ENCODE measurements at places on chromosomes 11 and 22.

GRCh38 chr22:19178065-19178656, 375 bp downstream of the SLC25A1 start:
- no peak for DNase-seq

GRCh38 chr11:110645253-110645652, 67.0 kb downstream of the ARHGAP20 start:
- no peak for DNase-seq

DNA sequence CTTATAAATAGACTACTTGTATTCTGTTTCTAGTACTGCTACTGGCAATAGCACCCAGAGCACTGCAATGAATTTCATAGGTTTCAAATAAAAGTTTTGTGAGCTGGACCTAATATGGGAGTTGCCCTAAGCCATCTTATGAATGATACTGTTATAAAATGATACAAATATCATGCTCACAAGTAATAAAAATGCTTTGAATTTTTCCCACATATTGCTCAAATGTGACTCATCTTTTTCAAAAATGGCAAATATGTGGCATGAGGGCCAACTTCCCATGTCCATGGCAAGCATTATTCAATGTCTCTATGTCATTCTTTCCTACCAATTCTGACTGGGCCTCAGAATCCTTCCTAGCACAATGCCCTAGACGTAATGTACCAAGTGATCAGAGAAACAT, 137.6 kb downstream of the TRPC6 start:
- no peak for DNase-seq

DNA sequence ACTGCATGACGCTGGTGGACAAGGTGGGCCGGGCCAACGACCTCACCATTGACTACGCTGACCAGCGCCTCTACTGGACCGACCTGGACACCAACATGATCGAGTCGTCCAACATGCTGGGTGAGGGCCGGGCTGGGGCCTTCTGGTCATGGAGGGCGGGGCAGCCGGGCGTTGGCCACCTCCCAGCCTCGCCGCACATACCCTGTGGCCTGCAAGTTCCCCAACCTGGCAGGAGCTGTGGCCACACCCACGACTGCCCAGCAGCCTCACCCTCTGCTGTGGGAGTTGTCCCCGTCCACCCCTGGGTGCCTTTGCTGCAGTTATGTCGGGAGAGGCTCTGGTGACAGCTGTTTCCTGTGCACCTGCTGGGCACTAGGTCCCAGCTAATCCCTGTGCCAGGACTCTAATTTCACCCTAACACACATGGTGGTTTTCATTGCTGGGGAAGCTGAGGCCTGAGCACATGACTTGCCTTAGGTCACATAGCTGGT, 49.0 kb upstream of the PPP6R3 start:
- no peak for DNase-seq

GRCh38 chr22:44776605-44777363, 24.4 kb downstream of the ARHGAP8 start:
- no peak for DNase-seq

GRCh38 chr22:42876041-42876440, 19.0 kb upstream of the ARFGAP3 start:
- no peak for DNase-seq

DNA sequence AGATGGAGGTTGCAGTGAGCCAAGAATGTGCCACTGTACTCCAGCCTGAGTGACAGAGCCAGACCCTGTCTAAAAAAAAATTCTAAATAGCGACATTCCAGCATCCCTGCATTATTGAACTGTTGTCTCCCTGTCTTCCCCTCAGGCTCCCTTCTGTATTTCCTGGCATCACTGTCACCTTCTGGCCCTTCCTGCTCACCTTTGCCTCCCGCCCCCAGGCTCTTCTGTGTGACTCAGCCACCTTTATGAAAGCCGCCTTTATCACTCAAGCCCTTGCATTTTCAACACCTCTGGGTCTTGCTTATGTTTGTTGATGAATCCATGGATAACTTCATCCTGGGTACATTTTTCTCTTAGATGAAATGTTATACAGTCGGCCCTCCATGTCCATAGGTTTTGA, 21.1 kb downstream of the UBASH3B start:
- no peak for DNase-seq

DNA sequence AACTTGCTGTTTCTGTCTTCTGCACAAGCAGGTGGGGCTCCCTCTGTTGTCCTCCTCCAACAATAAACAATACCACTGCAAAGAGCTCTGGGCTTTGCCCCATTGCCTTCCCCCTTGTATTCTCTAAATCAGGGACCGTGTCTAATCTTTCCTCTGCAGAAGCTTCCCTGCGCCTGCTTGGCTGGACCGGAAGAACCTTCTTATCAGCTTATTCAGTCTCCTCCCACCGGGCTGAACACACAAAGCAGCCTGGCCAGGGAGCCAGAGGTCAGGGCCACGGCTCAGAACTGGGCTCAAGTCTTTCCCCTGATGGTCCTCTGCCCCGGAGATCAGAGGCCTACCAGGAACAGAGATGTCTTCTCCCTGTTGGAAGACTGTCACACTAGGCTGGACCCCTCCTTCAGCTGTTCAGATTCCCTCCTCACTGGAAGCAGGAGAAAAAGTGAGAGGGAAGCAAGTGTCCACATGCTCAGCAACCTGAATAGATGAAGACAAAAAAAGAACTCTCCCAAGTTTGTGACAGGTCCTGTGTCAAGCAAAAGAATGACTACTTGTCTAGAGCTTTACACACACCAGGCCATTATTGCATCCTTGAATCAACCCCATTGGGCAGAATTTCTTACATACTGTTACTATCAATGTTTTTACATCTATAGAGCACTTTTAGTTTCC, 63.7 kb downstream of the RAB30 start:
- DNase-seq: no peak

GRCh38 chr11:26909515-26909914, 84.4 kb upstream of the FIBIN start:
- DNase-seq: no peak

- DNase-seq: no peak
These were observed 43.0 kb downstream of the RASSF10 start for GRCh38 chr11:13052130-13052571.

DNA sequence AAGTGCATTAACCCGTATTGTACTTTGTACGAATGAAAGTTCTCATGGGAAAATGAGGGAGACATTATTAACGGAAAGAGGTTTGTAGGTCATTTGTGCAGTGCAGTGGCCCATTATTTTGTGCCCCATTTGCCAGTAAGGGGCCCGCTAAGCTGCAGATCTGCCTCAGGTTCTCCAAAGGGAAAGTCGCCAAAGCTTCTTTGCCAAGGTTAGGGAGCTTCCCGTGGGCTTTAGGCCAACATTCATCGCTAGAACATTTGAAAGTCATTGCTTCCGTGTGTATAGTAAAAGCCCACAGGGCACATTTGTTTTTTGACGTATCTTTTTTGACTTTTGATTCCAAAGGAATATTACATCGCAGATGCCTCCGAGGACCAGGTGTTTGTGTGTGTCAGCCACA, 61.0 kb upstream of the SORL1-AS1 start:
- DNase-seq: no peak

- DNase-seq: no peak
These were observed 5.6 kb upstream of the SH3BP1 start for GRCh38 chr22:37633625-37634416.

GRCh38 chr11:69896250-69896649, 77.0 kb upstream of the FGF3 start:
- DNase-seq: no peak

DNA sequence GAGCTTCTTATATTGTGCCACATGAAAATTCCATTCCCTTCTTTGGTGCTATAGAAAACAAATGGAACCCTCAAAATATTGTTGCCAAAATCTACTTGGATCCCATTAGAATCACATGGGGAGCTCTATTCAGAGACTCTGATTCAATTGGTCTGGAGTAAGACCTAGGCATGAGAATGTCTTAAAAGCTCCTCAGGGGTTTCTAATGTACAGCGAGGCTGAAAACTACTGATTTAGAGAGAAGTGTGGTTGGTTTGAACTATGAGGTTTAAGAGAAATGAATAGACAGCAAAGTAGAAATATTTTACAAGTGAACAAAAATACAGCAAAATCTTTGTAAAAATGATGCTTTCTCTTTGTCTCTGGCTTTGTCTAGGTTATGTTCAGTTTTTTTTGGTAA, 514.7 kb downstream of the CNTN5 start:
- DNase-seq: no peak

DNA sequence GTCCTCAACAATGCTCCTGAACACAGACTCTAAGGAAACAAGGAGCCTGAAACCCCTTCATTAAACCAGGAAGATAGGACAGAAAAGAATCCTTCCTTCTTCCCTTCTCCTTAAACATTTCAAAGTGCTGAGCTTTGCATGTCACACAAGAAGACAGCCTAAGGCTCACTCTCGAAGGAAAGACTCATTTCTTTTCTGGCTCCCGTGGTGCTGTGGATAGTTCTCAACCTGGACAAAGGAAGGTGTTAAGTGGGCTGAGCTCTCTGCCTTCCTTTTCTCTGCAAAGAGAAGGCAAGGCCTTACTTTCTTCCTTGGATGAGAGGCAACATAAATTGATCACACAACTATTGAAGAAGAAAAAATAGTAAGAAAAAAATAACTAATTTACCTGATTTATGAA, 452.4 kb upstream of the DDI1 start:
- no peak for DNase-seq

GRCh38 chr11:16184588-16184987, 171.8 kb downstream of the SOX6 start:
- peak; percentile 52 for DNase-seq

DNA sequence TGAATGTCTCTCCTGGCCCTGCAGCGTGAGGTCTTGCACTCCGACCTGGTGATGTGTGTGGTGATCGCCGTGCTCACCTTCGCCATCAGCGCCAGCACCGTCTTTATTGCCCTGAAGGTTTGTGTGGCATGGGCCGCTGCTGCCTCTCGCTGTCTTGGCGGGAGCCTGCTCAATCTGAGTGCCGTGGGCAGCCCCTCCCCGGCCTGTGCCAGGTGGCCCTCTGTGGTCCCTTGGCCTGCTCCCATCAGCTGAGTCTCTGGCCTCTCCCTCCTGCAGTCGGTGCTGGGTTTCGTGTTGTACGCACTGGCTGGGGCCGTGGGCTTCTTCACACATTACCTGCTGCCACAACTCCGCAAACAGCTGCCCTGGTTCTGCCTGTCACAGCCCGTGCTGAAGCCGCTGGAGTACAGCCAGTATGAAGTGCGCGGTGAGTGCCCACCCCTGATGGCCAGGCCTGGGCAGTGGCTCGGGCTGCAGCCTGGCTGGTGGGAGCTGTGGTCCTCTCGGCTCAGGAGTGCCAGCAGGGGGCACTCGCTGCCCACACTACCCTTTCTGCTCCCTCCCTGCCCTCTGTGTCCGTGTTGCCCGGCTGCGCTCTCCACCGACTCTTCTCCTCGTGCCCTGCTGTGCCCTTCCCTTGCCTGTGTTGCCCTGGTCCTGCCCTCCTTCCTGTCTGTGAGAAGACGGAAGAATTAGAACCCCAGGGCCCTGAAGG, 10.2 kb downstream of the PCNX3 start:
- DNase-seq: no peak

DNA sequence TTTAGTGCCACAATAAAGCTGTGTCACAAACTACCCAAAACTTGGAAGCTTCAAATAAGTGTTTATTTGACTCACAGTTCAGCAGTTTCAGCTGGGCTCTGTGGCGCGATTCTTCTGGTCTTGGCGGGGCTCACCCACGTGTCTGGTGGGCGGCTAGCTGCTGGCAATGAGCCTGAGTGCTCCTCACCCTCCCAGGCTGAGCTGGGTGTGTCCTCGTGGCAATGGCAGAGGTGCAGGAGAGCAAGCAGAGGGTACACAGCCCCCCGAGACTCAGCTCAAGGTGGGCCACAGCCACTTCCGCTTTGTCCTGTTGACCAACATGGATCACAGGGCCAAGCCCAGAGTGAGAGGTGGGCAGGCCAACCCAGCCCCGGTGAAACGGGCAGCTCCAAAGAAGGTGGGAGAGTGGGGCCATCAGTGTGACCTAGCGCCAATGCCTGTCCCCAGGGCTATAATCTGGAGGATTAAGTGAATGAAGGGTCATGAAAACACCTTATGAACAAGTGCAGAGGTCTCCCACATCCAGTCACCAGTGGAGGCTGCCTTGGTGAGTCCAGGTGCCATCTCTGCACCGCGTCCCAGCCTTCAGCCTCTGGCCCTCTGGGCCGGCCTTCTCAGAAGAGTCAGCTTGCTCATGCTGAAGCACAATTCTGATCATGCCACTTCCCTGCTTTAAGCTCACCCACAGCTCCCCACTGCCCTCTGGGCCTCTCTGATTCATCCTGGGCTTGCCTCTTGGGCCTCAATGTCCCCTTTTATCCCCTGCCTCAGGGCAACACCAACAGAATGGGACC, 74.6 kb upstream of the RTL6 start:
- DNase-seq: no peak

GRCh38 chr11:45726493-45727054, 61.2 kb upstream of the CHST1 start:
- no peak for DNase-seq

GRCh38 chr11:27357250-27357649, 5.8 kb downstream of the CCDC34 start:
- DNase-seq: no peak

DNA sequence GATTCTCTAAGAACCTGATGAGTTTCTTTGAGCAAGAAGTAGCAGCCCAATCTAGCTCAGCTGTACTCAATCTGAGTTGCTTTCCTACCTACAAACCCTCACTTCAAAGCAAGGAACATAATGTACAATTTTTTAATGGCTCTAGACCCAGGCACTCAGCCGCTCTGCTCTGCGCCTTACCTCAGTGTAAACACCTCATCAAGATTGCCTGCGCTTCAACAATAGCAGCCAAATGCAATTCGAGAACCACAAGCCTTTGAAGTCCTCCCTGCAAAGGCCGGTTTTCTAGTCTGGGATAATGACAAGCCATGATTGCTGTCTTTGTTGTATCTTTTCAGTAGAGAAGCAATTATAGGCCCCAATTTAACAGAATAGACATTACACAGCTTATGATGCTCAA, 38.0 kb downstream of the JHY start:
- DNase-seq: no peak

GRCh38 chr11:121039971-121040613, 16.2 kb downstream of the TBCEL start:
- DNase-seq: no peak

- no peak for DNase-seq
These were observed 43.3 kb upstream of the MMP7 start for GRCh38 chr11:102573851-102574250.

- DNase-seq: no peak
These were observed 242.0 kb upstream of the SYN3 start for GRCh38 chr22:33300165-33300564.

DNA sequence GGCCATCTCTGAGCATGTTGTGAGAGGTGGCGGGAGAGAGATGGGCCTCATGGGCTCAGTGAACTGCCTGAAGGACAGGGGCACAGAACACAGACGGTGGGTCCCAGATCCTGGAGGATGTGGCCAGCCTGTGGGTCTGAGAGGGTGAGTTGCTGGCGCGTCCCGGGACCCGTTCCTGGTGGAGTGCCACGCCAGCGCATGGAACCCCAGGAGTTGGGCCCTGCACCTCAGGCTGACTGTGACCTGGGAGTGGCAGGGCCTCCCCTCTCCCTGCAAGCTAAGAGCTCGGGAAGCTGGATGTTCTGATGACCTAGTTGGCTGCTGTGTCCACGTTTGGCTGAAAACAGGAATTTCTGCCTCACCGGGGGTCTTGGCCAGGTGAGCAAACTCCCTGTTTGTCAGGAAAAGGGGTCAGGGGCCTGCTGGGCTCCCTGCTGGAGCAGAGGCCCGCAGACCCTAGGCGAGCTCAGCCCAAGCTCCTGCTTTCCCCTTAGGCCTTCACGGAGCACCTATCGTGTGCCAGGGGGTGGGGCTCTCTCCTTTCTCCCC, 15.0 kb downstream of the LRRC32 start:
- no peak for DNase-seq

- DNase-seq: no peak
These were observed 40.0 kb downstream of the TENM4 start for GRCh38 chr11:79400717-79401330.
